ENCODE measurements at places on chromosomes 3 and 15.

GRCh38 chr15:35549567-35549966, 3.6 kb upstream of the DPH6 start:
- no peak for DNase-seq

DNA sequence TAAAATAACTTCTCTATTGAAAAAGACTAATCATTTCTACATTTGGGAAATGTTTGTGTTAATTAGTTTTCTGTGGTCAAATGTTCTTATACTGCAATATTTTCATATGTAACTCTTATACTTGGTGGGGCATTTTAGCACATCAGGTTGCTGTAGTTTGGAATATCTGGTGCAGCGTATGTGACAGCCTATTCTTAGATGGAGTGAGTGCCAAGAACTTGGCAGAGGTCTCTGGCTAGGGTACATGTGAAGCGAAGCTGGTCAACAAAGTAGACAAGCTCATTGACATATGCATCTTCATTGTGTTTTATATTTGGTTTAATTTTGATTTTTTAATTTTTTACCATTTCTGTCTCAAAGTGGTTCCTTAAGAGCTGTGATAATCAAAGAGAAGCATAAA, 53.2 kb downstream of the CHAC1 start:
- DNase-seq: no peak

- no peak for DNase-seq
Observed at GRCh38 chr15:92533298-92533697, 122.3 kb downstream of the FAM174B start.

DNA sequence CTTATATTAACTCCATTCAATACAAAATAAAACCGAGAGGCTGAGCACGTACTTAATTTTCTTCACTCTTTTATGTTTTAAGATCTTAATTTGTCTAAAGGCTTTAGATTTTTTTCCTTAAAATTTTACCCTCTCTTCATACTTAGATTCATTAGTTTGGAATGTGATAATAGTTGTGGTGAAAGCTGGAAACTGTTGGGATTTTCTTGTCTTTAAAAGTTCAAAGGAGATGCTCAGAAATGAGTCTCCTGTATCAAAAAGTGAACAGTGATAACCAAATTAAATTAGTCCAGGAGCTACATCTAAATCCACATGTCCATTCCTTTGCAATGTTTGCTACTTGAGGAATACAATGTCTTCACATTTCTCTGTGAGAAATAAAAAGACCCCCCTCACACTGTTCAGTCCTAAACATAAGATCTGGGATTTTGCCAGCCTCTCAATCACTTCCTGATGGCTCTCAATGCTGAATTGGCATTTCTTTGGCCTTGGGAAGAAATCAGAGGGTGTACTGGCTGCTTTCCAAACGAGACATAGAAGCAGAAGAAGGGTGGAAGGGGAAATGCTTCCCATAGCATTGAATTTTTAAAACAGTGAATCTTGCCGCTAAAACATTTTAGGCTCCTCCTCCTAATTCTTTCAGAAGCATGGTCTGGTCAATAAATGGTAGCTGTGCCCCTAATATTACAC, 245.0 kb downstream of the SHOX2 start:
- no peak for DNase-seq

- DNase-seq: no peak
Observed at GRCh38 chr15:74528876-74529275, 12.1 kb upstream of the ARID3B start.

Measured in activated CD4-positive, CD25-positive, alpha-beta regulatory T cell treated with anti-CD3 and anti-CD28 coated beads, Interleukin-2, amount 50 U/mL, for 16 hours (primary cell).